ENCODE measurements at places on chromosomes 1 and 21.

DNA sequence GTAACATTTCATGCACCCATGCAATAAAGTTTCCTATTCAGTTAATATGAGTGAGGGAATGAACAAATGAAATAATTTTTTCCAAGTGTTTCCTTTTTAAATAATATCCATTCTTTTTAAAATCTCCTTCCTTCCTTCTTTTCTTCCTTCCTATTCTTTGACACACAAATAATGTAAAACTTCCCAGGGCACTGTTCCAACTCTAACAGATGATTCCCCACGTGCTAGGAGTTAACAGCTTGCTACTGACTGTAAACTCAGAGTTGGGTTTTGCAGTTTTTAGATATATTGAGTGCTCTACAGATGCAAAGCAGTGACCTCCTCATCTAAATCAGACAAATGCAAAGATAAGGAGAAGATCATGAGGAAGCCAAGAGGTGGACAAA is 54.0 kb upstream of the POU2F1 start:
- no peak for DNase-seq

DNA sequence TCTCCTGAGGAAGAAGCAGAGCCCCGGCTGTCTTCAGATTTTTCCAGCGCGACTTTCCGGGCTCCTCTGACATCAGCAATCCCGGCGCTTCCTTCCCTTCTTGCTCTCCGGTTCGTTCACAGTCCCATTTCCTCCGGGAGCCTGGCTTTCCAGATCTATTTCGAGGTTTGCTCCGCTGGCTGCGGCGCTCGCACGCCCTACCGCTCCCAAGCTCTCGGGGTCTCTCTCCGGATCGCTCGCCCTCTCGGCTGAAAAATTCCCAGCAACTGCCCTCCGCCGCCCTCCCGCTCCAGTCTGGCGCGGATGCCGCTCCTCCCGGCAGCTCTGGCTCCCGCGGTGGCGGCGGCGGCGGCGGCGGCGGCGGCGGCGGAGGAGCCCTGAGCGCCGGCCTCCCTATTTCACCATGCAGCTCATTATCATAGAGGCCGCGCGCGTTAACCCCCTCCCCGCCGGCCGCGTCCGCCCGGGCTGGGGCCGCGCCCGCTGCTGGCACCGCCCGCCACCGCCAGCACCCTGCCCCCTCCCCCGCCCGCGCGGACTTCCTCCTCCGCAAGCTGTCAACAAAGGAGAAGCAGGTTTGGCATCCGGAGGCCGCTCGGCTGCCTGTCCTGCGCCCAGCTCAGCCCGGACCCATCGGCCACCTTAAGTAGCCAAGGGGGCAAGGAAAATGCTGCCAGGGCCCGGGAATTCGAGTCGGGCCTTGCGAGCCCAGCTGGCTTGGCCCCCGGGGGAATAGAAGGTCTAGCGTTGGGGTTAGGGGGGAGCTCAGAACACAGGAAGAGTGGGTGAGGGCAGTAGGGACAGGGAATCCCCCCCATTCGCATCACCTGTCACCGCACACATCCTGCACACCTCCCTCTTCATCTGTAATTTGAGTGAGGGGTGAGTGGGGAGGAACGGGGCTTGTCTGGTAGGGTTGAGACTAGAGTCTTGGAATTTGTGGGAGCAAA is at the start of gene PLXNA2:
Gene PLXNA2 (minus strand): TSS at position 418 of the 950 bp plus-strand sequence. CDS start 26,462 bp downstream, outside the sequence.
- no peak for DNase-seq

DNA sequence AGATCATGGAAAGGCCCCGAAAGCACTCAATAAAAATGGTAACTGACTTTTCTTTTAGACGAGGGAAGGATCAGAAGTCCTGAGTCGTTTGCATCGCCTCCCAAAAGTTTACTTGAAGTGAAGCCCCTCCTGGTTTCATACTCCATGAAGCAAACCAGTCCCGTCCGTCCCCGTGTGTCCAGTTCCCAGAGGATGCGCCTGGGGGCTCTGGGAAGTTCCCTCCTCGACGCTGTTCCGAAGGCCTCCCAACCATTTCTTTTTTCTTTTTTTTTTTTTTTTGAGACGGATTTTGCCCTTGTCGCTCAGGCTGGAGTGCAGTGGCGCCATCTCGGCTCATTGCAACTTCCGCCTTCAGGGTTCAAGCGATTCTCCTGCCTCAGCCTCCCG is 661 bp upstream of the OSCP1 start:
- DNase-seq = no peak

GRCh38 chr21:33686386-33686785 is 44.1 kb downstream of the ITSN1 start:
- no peak for DNase-seq

- no peak for DNase-seq
Measured at GRCh38 chr1:248818505-248819374, 7.0 kb downstream of the SH3BP5L start.

GRCh38 chr1:63713627-63714481 is 60.0 kb upstream of the ROR1 start:
- peak; percentile 39 for DNase-seq

- no peak for DNase-seq
Measured at GRCh38 chr1:176522310-176522845, 59.4 kb downstream of the PAPPA2 start.

DNA sequence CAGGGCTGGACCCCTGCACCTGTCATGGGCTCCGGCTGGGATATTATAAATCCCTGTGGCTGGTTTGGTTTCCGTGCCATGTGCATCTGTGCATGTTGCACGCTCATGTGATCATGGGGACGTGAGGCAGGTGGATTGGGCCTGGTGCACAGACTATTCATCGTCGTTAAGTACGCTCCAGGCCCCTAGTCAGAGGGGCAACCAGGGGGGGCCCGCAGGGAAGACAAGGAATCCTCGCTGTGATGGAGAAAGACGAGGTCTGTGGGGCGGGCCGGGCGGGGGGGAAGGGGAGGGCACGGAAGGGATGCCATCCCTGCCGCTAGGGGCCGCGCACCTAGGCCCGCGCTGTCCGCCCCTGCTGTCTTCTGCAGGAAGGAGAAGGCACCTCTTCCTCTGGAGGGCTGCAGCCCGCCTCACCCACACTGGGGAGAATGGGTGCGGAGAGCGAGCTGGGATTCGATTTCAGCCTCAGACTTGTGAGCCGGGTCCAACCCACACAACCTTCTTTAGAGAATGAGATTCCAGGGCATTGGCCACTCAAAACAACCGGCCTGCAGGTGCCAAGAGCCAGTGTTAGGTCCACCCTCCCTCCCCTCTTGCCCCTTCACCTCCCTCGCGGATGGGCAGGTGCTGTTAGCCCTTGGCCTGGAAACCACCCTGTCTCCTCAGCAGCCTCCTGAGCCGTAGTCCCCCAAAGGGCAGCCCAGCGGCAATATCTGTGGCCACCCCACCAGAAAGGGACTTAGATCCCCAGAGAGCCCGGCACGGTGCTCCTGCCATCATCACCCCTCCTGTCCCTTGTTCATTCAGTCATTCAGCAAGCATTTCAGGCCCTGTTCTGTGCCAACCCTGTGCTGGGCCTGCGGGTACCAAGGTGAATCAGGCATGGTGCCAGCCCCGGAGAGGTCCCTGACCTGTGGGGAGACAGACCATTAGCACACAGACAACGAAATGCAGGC is 950 bp upstream of the LRP8 start:
- no peak for DNase-seq

GRCh38 chr1:66396212-66396890 is 137.6 kb upstream of the SGIP1 start:
- DNase-seq = no peak

DNA sequence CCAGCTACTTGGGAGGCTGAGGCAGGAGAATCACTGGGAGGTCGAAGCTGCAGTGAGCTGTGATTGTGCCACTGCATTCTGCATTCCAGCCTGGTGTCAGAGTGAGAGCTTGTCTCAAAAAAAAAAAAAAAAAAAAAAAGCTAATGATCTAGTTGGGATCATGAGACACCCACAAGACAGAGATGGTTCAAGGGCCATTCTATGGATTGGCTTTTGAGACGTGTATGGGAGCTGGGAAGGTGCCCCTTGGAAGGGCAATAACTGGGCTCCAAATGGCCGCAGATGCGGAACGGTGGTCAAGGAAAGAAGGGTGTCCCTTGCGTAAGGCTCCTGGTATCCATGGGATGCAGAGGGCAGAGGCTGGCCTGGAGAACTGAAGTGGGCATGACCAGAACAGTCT is 6.8 kb upstream of the ADAM15 start:
- DNase-seq = no peak
